CD8-positive, alpha-beta memory T cell (primary cell): ENCODE measurements at places on chromosomes 3 and 15. TPM values are rescaled to one million over a fixed set of nuclear protein-coding genes. Genes with fewer than 3 reads are reported as not detected.
A peak's percentile ranks its signal among the peaks of the same experiment; 100 is the strongest.

- H3K27me3 ChIP-seq, result no peaks in the 10 kb centered on the region
- H3K27ac ChIP-seq, result no peak overlapping the region
- peaks cover 19% of the 10 kb centered on the region for H3K4me1 ChIP-seq
These were observed 29.8 kb downstream of the ITPR1 start for GRCh38 chr3:4522947-4523346.

DNA sequence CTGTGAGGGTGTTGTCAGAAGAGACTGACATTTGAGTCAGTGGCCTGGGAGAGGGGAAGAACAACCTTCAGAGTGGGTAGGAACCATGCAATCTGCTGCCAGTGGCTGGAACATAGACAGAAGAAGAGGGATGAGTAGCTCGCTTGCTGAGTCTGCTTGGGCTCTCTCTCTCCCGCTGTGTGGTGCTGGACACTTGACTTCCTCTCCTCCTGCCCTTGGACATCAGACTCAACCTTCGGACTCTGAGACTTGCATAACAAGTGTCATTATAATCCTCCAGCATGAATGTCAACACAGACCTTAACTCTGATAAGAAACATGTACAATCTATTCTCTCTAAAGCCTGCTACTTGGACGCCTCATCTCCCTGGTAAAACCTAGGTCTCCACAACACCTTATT, 5.9 kb upstream of the NMD3 start:
- H3K4me3 ChIP-seq, result no peak overlapping the region
- H3K27me3 ChIP-seq, result no peaks in the 10 kb centered on the region
- H3K27ac ChIP-seq, result no peak overlapping the region

BTLA gene
- 14.1 TPM for total RNA-seq

- DNase-seq, result no peak
- no peaks in the 10 kb centered on the region for H3K27me3 ChIP-seq
- no peak overlapping the region for H3K27ac ChIP-seq
- no peaks in the 10 kb centered on the region for H3K36me3 ChIP-seq
- H3K4me1 ChIP-seq, result no peaks in the 10 kb centered on the region
These were observed 75.4 kb upstream of the ROBO1 start for GRCh38 chr3:79843180-79843579.

BTD gene
- total RNA-seq, result 6.0 TPM

SMC4 gene
- 120 TPM for total RNA-seq

GRCh38 chr15:40366457-40367370, 8.7 kb downstream of the DISP2 start:
- no peak overlapping the region for H3K27ac ChIP-seq
- H3K4me3 ChIP-seq, result peak overlapping the region; percentile 66
- H3K4me1 ChIP-seq, result peaks cover 29% of the 10 kb centered on the region
- H3K27me3 ChIP-seq, result no peaks in the 10 kb centered on the region
- no peaks in the 10 kb centered on the region for H3K36me3 ChIP-seq

- DNase-seq, result no peak
- H3K36me3 ChIP-seq, result peaks cover 17% of the 10 kb centered on the region
- H3K4me3 ChIP-seq, result no peak overlapping the region
These were observed 14.4 kb downstream of the GK5 start for GRCh38 chr3:142211034-142211433.

DNA sequence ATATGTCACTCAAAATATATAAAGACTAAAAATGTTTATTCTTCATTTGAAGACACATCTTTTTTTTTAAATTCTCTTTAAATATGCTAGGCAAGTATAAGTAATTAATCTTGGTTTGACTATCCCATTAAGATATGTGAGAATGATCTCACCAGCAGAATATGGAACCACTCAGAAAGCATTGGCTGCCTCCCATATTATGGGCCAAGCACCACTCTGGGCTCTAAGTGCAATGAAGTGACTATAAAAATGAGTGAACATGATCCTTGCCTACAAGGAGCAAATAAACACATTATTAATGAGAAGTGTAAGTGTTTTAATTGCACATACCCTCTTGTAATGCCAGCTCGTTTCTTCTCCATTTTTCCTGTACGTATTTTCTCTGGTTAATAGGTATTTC, 328.5 kb downstream of the NAALADL2 start:
- H3K36me3 ChIP-seq, result no peaks in the 10 kb centered on the region
- no peak overlapping the region for H3K4me3 ChIP-seq
- H3K27me3 ChIP-seq, result no peaks in the 10 kb centered on the region
- H3K4me1 ChIP-seq, result no peaks in the 10 kb centered on the region
- DNase-seq, result no peak
- no peak overlapping the region for H3K27ac ChIP-seq

DNA sequence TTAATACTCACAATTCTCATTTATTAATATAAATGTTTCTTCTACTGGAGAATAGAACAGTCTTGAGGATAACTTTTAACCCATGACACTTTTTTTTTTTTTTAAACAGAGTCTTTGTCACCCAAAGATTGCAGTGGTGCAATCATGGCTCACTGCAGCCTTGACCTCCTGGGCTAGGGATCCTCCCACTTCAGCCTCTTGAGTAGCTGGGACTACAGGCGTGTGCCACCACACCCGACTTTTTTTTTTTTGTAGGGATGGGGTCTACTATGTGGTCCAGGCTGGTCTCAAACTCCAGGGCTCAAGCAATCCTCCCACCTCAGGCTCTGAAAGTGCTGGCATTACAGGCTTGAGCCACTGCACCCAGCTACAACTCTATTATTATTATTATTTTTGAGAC, 34.5 kb downstream of the PIK3CB start:
- no peak overlapping the region for H3K4me3 ChIP-seq
- H3K36me3 ChIP-seq, result no peaks in the 10 kb centered on the region
- no peak overlapping the region for H3K27ac ChIP-seq
- DNase-seq, result no peak

AMT gene
- total RNA-seq, result 1.6 TPM

- no peak overlapping the region for H3K4me3 ChIP-seq
- DNase-seq, result no peak
- H3K27me3 ChIP-seq, result peaks cover 4% of the 10 kb centered on the region
- no peaks in the 10 kb centered on the region for H3K36me3 ChIP-seq
These were observed 677.0 kb downstream of the AGBL1 start for GRCh38 chr15:86756688-86757087.

ALDH1A3 gene
- total RNA-seq, result not detected

DNA sequence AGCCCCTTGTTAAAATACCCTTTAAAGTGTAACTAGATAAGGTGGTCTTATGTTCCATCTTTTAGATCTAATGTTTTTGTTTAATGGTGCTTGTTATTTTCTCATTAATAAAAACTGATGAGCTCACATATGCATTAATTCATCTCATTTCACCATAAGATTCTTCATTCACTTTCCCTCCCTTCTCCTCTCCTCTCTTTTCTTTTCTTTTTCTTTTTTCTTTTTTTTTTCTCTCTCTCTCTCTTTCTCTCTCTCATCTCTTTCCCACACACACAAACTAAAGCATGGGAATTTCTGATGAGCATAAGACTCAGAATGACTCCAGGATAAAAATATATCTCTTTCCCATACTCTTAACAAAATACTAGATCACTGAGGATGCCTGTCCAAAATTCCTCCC, 49.6 kb downstream of the MECOM start:
- DNase-seq, result no peak
- no peaks in the 10 kb centered on the region for H3K27me3 ChIP-seq
- H3K36me3 ChIP-seq, result no peaks in the 10 kb centered on the region
- no peak overlapping the region for H3K4me3 ChIP-seq
- H3K27ac ChIP-seq, result no peak overlapping the region

GOLGA6B gene
- not detected for total RNA-seq

- H3K27me3 ChIP-seq, result no peaks in the 10 kb centered on the region
- H3K27ac ChIP-seq, result no peak overlapping the region
- no peaks in the 10 kb centered on the region for H3K36me3 ChIP-seq
- no peak overlapping the region for H3K4me3 ChIP-seq
- no peak for DNase-seq
- H3K4me1 ChIP-seq, result no peaks in the 10 kb centered on the region
These were observed 14.8 kb downstream of the P3H2 start for GRCh38 chr3:190105876-190106275.

- no peak overlapping the region for H3K27ac ChIP-seq
- H3K36me3 ChIP-seq, result no peaks in the 10 kb centered on the region
- DNase-seq, result no peak
- H3K27me3 ChIP-seq, result no peaks in the 10 kb centered on the region
- peaks cover 87% of the 10 kb centered on the region for H3K4me1 ChIP-seq
These were observed 14.4 kb downstream of the ATP10A start for GRCh38 chr15:25848784-25849156.

DNA sequence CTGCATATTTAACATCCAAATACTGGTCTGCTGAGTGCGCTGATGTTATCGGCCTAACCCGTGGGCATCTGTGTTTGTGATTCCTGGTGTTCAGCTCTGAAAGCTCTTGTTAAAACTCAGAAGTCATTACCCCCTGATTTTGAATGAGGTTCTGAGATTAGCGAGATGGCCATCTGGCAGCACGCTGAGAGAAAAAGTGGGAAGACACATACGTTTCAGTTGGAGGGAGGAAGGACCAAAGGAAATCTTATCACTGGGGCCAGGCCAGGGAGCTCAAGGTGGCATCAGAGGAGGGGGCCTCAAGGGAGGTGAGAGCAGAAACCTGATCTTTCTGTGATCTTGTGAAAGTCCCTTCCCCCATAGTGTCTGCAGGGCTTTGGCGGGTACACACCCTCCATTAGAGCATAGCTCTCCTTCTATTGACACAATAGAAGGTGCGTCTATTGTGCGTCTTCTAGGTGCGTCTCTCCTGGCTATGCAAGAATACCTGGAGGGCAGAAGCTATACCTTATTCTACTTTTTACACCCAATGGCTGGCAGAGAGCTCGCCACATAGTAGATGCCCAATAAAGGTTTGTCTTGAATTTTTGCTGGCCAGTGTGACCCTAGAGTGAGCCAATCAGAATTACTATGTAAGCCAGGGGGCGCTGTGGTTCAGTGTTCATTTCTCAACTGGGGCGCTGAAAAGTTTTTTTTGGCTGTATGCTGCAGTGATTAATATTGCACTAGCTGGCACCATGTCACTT, 182.4 kb downstream of the SHQ1 start:
- no peaks in the 10 kb centered on the region for H3K4me1 ChIP-seq
- no peak overlapping the region for H3K27ac ChIP-seq
- peak; percentile 23 for DNase-seq
- H3K36me3 ChIP-seq, result no peaks in the 10 kb centered on the region

GRCh38 chr3:111954228-111954990, 24.4 kb upstream of the ABHD10 start:
- H3K27ac ChIP-seq, result no peak overlapping the region
- H3K27me3 ChIP-seq, result no peaks in the 10 kb centered on the region
- no peaks in the 10 kb centered on the region for H3K4me1 ChIP-seq
- no peaks in the 10 kb centered on the region for H3K36me3 ChIP-seq
- H3K4me3 ChIP-seq, result no peak overlapping the region
- DNase-seq, result no peak

- H3K27me3 ChIP-seq, result no peaks in the 10 kb centered on the region
- no peak for DNase-seq
- no peak overlapping the region for H3K4me3 ChIP-seq
- H3K27ac ChIP-seq, result no peak overlapping the region
These were observed 104.2 kb upstream of the RAD18 start for GRCh38 chr3:9067352-9067975.

GP5 gene
- total RNA-seq, result 0.31 TPM

GRCh38 chr3:190739641-190740185, 122.8 kb downstream of the GMNC start:
- no peak overlapping the region for H3K27ac ChIP-seq
- H3K4me3 ChIP-seq, result no peak overlapping the region
- no peaks in the 10 kb centered on the region for H3K4me1 ChIP-seq
- DNase-seq, result no peak
- no peaks in the 10 kb centered on the region for H3K36me3 ChIP-seq
- H3K27me3 ChIP-seq, result no peaks in the 10 kb centered on the region

DNA sequence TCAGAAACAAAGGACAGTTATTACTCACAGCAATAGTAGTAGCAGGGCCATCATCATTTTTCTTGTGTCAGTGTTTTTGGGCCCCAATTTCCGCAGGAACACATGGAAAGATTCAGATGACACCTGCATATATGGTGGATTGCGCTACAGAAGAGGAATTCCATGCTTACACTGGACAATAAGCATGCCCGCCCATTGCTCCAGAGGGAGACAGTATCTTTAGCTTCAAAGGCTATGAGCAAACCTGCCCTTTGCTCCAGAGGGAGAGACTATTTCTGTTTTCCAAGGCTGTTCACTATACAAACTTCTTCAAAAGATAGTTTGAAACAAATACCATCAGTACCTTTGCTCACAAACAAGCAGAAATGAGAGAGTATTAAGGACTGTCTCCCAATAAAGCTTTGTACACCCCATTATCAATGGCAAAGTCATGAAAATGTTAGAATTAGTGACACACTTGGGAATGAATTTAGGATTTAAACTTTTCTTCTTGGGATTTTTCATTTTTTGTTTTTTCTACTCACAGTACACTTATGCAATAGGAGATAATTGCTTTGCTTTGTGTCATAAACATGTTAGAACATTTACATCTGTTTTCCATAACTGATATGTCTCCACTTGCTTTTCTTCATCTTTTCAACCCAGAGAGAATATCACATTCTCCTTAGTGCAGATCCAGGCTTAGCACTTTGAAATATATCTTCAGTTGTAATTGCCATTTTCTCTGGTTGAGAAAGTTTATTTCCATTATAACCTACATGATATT, 564.5 kb upstream of the ZNF717 start:
- H3K36me3 ChIP-seq, result no peaks in the 10 kb centered on the region
- no peak overlapping the region for H3K4me3 ChIP-seq
- DNase-seq, result no peak
- H3K27me3 ChIP-seq, result no peaks in the 10 kb centered on the region

DNA sequence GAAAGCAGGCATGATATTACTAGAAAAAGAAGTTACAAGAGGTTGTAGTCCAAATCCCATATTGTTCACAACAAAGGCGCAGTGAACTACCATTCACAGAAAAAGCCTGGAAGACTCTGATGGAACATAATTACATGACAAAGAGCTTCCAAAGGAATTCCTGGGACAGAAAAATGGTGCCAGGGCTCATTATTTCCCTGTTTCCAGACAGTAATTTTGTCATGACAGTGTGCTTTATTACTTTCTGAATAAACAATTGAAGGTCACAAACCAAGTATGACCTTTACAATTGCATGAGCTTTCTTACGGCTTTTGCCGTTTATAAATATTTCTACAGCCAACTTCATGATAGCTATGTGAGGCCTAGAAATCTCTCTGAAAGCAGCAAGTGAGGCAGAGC, 61.0 kb downstream of the CYFIP1 start:
- H3K4me1 ChIP-seq, result no peaks in the 10 kb centered on the region
- no peak for DNase-seq
- no peak overlapping the region for H3K27ac ChIP-seq
- no peak overlapping the region for H3K4me3 ChIP-seq
- H3K36me3 ChIP-seq, result no peaks in the 10 kb centered on the region
- no peaks in the 10 kb centered on the region for H3K27me3 ChIP-seq

DNA sequence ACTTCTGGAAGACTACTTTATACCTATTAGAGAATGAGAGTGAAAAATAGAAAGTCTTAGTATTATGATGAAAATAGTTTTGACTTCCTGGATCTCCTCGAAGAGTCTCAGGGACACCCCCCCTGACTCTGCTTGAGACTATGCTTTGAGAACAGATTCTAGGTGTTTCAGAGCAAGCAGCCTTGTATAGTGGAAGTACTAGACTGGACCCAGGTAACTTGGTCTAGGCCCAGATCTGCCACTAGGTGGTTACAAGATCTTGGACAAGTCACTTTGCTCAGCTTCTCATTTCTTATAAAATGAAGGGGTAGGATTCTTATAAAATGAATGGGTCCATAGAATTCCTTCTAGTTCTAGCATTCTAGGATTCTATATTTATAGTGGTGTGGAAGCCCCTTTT, 9.1 kb downstream of the ABHD5 start:
- H3K4me1 ChIP-seq, result no peaks in the 10 kb centered on the region
- H3K27me3 ChIP-seq, result no peaks in the 10 kb centered on the region
- no peak overlapping the region for H3K27ac ChIP-seq
- no peak for DNase-seq
